ENCODE measurements at places on chromosomes 16 and 17.
A peak's percentile ranks its signal among the peaks of the same experiment; 100 is the strongest.

DNA sequence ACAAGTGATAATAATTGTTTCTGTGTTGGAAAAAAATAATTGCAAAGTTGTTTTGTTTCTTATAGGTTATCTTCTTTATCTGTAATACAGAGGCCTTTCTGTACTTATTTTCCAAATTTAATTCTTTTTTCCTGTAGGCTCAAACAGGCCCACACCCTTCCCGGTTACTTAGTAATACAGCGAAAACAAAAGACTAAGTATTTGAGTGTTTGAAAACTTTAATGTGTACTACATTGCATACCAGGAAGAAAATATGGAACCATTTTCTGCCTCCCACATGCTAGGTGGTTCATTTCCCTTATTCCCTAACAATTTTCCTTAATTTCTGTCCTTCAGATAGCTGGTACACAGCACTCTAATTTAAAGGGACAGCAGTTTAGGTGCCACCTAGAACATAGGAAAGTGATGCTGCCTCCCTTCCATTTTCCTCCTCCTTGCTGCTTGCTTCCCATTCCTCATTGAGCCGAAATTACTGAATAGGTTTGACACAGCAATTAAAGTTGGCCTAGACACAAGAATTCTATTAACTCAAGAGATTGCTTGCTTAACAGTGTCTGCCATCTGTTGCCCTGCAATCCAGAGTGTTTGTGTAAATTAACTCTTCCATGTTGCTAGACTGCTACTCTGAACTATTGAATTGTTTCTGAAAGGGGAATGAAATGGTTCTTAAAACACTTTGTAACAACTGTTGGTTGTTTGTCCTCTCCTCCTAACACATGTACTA, 24.2 kb downstream of the CYB5B start:
- DNase-seq = peak; percentile 88

- DNase-seq = no peak
These were observed 3.7 kb upstream of the LDHD start for GRCh38 chr16:75120253-75120652.

DNA sequence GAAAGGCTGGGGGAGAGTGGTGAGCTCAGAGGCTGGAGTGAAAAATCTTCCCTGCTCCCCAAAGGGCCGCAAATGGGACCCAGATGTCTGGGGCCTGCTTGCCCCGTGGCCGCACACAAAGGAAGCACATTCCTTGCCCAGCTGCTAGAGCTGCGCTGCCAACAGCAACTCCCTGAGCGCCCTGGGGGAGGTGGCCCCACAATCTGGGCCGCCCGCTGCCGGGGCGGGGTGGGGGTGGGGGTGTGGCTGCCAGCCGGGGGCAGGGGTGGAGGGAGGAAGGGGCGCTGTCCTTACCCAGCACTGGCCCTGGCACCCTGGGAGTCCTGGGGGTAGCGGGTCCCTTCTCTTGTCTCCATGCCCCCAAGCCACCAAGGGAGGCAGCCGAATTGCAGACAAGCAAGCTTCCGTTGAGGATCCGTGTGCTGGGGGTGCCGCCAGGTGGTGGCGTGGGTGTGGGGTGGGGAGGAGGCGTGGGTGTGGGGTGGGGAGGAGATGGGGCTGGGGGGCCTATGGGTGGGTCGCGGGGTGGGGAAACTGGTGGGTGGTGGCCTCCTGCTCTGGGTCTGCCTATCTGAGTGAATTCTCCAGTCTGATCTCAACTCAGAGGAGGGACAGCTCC, 48.4 kb upstream of the PABPN1L start:
- peak; percentile 90 for DNase-seq

GRCh38 chr17:32671896-32672295, 185.1 kb downstream of the CDK5R1 start:
- DNase-seq = no peak

DNA sequence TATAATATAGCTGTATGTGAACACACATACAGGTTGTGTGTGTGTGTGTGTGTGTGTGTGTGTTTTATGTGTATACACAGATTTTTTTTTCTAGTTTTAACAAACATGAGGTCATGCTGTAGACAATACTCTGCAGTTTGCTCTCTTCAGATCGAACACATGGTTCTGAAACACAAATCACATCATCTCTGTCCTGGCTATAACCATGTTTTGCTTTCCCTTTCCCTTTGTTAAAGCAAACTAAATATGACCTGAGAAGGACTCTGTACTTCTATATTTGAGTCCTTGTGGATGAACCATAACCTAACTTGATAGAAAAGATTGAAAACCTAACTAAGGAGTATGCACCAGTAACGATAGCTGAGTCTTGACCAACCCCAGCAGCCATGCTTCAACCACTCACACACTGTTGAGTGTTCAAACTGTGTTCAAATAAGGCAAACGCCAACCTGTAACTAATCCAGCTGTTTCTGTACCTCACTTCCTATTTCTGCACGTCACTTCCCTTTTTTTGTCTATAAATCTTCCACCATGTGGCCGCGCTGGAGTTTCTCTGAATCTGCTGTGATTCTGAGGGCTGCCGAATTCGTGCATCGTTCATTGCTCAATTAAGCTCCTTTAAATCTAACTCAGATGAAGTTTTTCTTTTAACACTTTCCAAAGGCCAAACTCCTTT, 303.8 kb downstream of the HS3ST3B1 start:
- DNase-seq = no peak

DNA sequence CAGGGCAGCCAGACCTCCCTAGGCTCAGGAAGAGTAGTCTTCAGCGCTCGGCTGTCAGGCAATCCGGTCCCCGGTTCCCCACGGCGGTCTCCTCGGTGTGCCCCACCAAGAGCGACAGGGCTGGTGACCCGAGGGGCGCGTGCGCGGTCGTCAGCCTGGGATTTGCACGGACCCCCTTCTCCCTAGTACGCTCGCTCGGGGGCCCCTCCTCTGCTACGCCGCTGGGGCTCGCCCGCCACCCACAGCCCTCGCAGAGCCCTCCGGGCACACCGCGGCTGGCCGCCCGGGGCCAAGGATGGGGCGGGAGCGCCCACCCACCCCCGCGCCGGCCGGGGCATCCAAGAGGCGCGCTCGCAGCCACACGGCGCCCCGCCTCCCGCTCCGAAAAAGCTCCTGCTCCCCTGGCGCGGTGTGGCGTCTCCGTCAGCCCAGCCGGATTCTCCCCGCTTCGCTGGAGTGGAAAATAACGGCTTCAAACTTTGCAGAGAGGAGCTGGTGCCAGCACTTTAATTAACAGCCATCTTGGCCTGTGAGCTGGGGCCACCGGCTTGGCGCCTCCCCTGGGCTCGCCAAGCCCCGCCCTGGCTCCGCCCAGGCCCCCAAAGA, 2.1 kb upstream of the C1QL1 start:
- peak; percentile 43 for DNase-seq

DNA sequence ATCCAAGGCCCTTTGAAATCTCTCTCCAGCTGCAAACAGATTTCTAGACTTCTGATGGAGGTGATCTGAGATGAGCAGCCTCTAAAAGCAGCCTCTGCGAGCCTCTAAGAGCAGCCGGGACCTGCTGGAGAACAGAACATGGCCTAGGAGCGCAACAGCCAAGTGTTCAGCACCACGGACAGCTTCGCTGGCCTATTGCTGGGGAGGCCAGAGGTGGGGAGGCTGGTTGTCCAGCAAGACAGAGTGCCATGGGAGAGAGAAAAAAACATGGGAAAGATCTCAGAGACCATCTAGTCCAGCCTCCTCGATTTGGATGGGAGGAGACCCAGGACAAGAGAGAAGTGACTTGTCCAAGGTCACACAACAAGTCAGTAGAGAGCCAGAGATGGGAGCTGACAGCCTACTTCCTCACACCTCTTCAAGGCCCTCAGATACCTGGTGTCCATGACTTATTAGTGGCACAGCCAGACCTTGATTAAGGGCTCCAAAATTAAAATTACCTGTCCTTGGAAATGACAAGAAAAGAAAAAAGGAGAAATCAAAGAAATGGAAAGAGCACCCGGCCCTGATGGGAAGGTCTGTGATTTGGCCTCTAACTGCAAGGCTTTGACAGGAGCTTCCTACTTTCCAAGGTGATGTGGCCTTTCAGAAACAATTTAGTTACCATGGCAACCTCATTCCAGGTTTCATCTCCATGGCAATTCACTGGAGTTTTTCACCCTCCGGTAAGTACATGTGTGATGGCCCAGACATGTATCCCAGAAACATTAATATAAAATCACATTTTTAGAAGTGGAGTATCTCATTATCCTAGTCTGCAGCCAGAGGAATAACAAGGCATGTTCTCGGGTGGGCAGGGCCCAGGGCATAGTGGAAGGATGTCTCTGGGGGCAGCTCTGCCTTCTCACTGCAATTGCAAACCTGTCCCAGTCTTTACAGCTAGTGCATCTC, 14.5 kb downstream of the RPRML start:
- DNase-seq = peak; percentile 26

DNA sequence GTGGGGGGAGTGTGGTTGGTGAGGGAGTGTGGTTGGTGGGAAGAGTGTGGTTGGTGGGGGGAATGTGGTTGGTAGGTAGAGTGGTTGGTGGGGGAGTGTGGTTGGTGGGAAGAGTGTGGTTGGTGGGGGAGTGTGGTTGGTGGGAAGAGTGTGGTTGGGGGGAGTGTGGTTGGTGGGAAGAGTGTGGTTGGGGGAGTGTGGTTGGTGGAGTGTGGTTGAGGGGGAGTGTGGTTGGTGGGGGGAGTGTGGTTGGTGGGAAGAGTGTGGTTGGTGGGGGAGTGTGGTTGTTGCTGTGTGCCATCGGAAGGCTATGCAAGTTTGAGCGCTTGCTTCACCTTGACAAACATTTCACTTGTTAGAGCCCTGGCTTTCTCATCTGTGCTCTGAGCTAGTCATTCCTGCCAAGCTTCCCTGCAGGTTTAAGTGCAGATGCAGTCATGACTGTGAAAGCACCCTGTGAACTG, 20.1 kb downstream of the MINK1 start:
- no peak for DNase-seq

DNA sequence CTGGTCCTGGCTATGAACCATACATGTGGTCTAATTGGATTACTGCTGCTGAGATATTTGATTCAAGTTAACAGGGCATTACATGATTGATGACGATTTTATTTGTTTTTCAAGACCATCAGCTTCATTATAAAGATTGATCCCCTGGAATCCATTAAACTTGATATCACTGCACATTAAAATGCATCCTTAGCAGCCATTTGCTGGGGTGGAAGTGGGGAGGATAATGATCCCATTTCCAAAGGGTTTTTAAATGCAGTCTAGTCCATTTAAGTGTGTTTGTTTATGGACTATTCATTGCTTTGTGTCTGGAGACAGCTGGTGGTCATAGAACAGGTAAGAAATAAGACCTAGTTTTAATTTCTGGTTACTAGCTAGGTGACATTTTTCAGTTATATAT, 40.9 kb downstream of the ADAMTS18 start:
- no peak for DNase-seq

DNA sequence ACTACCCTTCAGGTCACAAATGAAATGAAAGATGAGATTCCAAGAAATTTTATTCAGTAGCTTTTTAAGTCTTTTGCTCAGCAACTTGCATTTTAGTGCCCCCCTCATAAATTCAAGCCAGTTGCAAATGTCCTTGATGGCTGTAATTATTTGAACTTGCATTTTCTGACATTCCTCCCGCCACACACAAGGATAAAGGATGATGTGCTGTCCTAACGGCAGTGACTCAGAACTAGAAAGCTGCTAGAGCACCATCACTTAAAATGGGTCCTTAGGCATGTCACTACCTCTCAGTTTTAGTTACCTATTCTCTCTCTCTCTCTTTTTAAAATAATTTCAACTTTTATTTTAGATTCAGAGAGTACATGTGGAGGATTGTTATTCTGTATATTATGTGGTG, 306.7 kb downstream of the CNTNAP4 start:
- no peak for DNase-seq

DNA sequence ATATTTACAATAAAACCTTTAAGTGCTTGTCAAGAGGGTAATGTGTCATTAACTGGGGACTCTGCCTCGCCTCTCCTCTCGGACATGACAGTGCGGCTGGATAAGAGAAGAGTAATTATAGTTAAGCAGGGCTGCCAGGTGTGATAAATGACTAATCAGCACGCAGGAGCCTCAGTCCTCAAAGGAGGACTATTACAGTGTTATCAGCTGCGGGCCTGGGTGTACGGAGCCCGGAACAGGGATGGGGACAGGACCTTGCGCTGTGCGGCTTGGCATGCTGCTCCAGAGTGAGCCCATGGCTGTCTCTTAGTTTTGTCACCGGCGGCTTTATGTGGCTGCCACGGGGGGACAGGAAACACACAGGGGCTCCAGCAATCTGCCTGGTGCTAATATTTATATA, 607.2 kb downstream of the MAF start:
- DNase-seq = no peak

DNA sequence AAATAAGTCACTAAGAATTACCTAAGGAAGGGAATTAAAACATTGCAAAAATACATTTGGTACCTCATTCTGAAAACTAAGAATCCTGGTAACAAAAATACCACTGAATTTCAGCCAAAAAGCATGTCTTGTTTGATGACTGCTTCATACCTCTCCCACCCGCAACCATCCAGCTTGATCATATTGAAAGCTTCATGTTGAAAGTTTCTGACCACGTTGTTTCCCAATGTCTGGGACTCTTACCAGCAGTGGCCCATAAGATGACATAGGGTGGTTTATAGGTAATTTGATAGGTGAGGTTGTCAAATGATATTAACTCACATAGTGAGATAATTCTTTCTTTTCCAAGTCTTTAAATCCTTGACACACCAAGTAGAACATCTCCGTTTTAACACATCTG, 139.3 kb downstream of the CDH11 start:
- DNase-seq = peak; percentile 51

DNA sequence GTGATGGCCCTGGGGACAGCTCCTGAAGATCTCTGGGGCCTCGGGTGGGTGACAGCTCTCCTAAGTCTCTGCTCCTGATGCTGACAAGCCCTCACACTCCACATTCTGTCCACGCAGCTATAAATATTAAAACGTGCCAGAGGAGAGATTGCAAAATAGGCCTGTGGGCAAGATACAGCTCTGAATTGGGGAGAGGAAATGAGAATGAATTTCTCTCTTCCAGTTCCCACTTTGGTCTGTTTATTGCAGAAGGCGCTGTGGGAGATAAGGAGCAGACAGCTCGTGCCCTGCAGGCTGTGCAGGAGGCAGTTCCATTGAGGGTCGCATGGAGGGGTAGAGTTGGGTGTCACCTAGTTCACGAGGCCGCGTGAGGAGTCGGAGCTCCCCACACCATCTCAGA, 87.5 kb upstream of the SDK2 start:
- DNase-seq = no peak

GRCh38 chr17:75048249-75048878, 1.3 kb downstream of the KCTD2 start:
- peak; percentile 59 for DNase-seq
